ENCODE measurements at places on chromosomes 2 and 18. TPM values are rescaled to one million over a fixed set of nuclear protein-coding genes. Genes with fewer than 3 reads are reported as not detected.

DNA sequence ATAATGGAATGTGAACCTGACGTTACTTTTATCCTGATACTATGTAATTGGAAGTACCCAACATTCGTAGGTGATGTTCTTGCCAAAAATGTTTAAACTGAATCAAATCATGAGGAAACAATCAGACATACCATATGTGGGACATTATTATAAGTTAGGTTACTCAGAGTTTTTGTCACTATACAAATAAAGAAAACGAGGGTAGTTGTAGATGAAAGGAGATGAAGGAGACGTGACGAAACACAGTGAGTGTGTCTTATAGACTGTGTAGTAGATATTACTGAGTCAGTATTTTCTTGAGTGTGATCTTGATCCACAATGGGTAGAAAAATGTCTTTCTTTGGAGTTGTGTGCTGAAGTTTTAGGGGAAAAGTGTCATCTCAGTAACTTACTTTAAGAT is 176.8 kb downstream of the ZNF407 start:
- no peak overlapping the region for H3K4me3 ChIP-seq
- H3K4me1 ChIP-seq = no peaks in the 10 kb centered on the region
- no peaks in the 10 kb centered on the region for H3K27me3 ChIP-seq
- ATAC-seq = no peak

DNA sequence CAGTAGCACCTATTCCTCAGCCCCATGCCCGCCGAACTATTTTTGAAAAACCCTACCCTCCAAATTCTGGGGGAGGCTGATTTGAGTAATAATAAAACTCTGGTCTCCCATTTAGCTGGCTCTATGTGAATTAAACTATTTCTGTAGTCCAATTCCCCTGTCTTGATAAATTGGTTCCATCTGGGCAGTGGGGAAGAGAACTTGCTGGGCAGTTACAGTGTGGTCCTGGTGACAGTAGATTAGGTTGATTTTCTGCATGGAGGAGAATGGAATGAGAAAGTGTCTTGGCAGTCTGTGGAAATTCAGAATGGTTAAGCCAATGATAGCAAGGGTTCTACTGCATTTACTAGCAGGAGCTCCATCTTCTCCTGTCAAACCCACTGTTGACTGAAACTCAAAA is 95.0 kb downstream of the SPP2 start:
- peaks cover 2% of the 10 kb centered on the region for H3K27me3 ChIP-seq
- no peak overlapping the region for H3K27ac ChIP-seq
- no peak for ATAC-seq
- no peaks in the 10 kb centered on the region for H3K36me3 ChIP-seq

DNA sequence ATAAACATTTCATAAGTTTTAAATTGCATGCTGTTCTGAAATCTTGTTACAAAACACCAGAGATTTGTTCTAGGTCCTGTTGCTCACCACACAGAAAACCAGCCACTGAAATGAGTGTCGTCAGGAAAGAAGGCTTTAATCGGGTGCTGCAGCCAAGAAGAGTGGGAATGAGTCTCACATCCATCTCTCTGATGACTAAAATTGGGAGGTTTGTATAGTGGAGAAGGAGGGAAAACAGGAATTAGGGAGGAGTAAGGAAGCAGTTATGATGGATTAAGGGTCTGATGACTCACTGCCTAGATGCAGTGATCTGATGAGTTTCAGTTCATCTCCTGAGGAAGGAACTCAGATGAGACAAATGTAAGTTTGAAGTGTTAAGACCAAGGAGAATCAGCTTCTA is 42.1 kb upstream of the GPR39 start:
- no peaks in the 10 kb centered on the region for H3K4me1 ChIP-seq
- no peaks in the 10 kb centered on the region for H3K36me3 ChIP-seq
- H3K27ac ChIP-seq = peak overlapping the region; percentile 58
- ATAC-seq = peak; percentile 94

The MEP1B gene
- not detected for total RNA-seq
